ENCODE measurements at places on chromosomes 3 and 15. TPM values are rescaled to one million over a fixed set of nuclear protein-coding genes. Genes with fewer than 3 reads are reported as not detected.

FOXB1 gene
- total RNA-seq = not detected

SLC28A2 gene
- not detected for total RNA-seq

DNA sequence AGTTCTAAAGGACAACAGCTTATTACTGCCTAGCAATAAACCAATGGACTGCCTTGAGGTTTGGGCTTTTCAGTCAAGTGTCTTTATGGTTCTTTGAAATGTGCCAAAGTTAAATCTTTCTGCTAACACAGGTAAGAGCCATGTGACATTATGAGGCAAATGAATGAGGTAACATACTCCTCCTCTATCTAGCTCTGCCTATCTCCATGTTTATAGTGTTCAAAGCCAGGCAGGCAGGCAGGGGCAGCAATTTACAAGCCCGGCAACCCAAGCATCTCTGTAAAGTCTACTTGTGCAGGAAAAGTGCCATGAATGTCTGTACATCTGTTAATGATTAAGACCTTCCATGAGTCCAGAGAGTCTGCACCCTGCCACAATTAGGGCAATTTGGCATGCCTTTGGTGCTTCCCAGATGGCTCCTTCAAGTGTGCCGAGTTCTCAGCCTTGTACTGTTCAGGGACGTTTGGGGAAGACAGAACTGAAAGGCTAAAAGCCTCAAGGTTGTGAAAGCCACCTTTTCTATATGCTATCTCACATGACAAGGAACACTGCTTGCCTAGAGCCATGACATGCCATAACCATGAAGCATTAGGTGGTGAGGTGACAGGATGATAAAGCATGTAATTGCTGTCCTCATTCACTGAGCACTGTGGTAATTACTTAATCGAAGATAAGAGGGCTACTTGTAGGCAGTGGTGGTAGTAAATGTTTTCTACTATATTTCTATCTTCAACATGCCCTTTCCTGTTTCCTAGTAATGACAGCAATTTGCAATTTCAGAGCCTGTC, 41.4 kb upstream of the EIF1B start:
- DNase-seq = no peak

DNA sequence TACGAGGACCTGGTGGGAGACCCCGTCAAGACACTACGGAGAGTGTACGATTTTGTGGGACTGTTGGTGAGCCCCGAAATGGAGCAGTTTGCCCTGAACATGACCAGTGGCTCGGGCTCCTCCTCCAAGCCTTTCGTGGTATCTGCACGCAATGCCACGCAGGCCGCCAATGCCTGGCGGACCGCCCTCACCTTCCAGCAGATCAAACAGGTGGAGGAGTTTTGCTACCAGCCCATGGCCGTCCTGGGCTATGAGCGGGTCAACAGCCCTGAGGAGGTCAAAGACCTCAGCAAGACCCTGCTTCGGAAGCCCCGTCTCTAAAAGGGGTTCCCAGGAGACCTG, 2.5 kb downstream of the CHST2 start:
- no peak for DNase-seq

DNA sequence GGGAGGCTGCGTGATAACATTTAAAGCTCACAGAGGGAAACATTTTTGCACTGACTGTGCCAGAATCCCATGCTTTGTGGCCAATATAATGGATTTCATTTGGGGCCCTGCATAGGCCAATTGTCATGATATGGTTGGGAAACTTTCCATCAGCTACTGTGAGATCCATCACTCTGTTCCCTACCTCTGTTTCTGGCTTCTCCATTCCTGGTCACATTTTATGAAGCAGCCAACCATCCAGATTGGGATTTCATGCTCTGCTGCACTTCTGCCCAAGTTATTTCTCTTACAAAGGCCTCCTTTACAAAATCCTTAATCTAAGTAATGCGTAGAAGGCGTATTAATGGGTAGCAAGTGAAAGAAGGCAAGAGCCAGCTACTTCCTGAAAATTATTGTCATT, 221.1 kb downstream of the LRTM1 start:
- no peak for DNase-seq

DNA sequence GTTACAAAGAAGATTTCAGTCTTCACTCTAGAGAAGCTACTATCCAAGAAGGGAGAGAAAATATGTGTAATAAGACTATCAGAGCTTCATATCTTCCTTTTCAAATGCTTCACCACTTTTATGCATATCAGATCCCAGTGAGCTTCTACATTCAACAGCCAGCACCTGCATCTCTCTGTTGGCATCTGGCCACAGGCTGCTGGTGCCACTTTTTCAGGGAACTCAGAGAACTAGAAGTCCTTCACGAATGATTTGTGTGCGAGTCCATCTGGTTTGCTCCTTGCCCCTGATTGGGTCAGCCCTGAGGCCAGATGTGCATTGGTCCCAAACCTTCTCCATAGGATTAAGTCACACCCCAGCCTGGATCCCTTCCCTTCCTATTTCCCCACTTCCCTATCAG, 22.1 kb downstream of the SNTN start:
- DNase-seq = no peak
